ENCODE measurements at places on chromosomes 2 and 18.

GRCh38 chr2:5064687-5065086 is 627.5 kb upstream of the SOX11 start:
- DNase-seq, result no peak

DNA sequence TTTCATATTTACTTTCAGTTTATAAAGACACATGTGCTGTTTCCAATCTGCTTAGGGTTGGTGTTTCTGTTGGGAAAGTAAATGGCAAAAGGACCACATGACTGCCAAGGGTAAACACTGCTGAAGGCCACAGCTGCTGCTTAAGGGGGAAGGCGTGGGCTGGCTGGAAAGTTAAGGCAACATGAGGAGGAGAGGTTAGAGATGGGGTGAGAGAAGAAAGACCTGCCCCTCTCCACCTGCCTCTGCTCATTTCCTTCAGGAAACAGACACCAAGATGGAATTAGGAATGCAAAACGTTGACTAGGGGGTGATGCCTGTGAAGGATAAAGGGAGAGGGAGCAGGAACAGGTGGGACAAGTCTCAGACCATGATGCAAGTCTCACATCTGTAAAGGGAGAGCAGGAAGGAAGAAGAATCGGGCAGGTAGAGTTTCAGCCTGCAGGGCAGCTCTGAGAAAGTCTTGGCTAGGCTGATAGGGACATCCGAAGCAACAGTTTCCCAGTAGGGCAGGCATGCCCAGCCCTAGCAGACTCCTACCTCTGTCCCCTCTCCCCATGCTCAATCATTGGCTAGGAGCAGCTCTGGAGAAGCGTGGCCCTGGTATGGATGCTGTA is 86.0 kb downstream of the CDC42EP3 start:
- no peak for DNase-seq

- no peak for DNase-seq
These were observed 135.8 kb downstream of the METTL8 start for GRCh38 chr2:171297956-171298355.

DNA sequence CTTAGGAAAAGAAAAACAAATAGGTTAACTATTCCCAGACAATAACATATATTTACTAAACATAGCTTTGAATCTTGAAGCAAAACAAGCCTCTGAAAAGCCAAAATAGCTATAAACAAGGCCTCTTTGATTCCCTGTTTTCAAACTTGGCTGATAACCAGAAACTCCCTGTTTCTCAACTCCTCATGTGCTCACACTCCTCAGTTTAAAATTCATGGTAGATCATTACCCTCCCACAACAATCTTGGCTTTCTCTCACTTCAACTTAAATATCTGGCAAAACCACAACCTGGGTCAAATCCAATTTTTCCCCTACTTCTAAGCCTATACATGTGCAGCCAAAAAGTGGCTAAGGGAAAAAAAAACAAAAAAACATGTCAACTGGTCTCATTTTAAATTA is 15.6 kb downstream of the SUCLG1 start:
- DNase-seq, result no peak

DNA sequence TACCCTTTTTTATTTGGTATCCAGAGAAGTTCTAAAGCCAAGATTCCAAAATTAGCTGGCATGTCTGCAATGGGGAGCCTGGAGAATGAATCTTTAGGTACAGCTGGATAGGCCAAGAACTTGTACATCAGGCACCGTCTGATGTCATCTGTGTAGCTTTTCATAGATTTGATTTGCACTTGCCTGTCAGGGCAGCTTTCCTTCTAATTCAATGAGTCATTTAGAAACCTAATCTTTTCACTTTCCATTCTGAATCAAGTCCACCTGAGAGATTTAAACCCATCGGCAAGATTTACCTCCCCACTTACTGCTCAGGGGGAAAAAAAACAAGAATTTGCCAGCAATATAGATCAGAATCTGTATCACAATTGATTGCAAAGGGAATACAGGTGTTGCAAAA is 60.9 kb upstream of the ACAA2 start:
- DNase-seq, result no peak

- DNase-seq, result no peak
These were observed 205.8 kb upstream of the CTAGE1 start for GRCh38 chr18:22623513-22623912.

DNA sequence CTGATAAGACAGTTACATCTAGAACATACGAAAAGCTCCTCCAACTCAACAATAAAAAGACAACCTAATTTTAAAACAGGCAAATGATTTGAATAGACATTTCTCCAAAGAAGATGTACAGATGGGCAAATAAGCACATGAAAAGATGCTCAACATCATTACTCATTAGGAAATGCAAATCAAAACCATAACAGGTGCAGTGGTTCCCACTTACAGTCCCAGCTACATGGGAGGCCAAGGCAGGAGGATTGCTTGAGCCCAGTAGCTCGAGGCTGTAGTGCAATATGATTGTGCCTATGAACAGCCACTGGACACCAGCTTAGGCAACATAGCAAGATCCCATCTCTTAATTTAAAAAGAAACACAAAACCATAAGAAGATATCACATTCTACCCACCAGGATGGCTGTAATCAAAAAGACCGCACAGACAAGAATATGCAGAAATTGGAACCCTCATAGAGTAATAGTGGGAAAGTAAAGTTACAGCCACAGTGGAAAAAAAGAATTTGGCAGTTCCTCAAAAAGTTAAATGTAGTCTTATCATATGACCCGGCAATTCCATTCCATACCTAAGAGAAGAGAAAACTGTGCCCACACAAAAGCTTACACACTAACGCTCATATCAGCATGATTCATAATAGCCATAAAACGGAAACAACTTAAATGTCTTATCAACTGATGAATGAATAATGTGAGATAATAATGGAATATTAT is 30.5 kb upstream of the ARMC9 start:
- no peak for DNase-seq
